ENCODE measurements at places on chromosomes 7 and 10.

DNA sequence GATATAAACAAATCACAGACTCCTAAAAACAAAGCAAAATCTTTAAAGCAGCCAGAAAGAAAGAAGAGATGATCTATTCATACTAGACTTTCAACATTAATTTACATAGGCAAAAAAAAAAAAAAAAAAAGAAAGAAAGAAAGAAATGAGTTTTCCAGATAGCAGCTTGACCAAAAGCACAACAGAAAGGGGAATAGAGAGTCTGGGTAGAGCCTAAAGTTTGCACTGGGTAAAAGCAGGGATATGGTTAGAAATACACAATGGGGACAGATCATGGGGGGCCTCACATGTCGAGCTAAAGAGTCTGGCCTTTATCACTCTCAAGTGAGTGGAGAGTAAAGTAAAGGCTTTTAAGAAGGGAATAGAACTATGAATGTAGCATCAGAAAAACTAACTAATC lies 169.8 kb downstream of the SGMS1 start:
- no peak for DNase-seq

GRCh38 chr10:96794836-96795733 lies 37.0 kb upstream of the LCOR start:
- peak; percentile 41 for DNase-seq

DNA sequence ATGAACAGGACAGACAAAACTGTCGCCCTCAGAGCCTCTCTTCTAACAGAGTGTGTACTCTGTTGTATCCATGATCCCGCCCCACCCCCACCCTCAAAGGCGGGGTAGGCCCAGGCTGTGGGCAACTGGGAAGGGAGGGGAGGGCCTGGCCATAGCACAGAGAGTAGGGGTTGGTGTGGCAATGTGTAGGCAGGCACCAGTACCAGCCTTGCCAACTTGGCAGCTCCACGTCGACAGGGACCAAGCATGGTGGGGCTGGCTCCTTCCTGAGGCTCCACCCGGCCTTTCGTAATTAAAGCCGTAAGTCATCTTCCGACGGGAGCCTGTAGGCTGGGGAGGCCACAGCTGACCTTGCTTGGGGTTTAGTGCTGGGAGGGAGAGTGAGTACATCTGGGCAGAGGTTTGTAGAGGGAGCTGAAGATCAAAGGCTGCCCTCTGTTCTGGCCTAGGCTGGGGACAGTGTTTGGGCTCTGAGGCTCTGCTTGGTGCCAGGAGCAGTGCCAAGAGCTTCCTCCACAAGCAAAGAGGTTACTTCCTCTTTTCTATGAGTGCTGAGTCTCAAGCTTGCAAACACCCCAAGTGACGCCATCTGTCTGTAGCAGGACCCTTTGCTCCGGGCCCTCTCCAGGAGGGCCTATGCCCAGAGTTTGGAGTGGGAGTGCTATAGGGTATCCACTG lies 121.6 kb downstream of the C10orf105 start:
- no peak for DNase-seq

DNA sequence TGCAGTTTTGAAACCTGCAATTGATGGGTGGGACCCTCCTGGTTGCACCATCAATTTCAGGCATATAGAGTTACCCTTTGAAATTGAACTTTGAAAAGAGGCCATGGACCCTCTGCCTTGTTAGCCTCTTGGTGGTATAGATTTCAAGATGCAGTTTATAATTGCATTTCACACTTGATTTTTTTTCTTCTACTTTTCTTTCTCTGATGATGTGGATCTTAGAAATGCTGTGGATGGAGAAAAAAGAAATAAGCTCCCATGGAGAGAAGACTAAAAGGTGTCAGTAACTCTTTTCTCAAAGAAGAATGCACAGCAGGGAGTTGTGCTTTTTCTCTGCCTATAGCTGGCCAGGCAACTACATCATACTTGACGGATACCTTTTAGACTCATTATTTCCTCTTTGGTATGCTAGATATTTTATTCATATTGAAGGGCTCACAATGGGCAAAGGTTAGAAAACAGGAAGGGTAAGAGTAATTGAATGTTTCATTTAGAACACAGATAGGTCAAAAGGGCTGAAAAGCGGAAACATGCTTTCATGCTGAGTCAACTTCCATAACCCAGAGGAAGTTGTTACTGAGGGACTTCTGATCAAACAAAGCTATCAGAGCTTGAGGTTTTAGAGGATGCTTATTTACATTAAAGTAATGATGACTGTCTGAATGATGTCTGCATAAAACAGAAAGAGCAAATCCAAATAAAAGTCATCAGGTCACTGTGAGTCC lies 773.2 kb upstream of the LRRN3 start:
- DNase-seq, result no peak

DNA sequence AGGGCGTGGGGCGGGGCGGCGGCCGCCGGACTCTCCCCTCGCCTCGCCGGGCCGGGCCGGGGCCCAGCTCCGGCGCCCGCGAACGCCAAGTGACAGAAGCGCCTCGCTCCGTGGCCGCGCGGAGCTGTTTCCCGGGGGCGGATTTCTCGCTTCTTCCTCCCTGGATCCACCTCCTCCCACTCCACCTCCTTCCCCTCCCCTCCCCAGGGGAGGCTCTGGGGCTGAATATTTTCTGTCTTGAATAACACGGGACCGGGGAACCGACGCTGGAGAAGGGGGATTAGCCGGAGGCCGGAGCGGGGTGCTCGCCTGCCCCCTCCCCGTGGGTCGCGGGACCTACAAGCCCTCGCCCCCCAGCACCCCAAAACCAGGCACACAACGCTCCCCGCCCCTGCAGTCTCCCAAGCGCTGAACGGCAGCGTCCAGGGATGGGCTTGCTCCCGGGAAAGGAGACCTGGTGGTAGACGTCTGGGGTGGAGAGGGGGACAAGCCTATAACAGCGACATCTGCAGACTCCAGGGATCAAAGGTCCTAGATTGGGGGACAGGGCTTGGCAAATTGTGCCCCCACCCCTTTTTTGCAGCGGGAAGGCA lies at the start of gene ARHGAP21:
ARHGAP21 (minus strand) TSS at position 100 of the 593 bp plus-strand sequence. CDS start 1,988 bp downstream, outside the sequence.
- DNase-seq, result peak; percentile 85

DNA sequence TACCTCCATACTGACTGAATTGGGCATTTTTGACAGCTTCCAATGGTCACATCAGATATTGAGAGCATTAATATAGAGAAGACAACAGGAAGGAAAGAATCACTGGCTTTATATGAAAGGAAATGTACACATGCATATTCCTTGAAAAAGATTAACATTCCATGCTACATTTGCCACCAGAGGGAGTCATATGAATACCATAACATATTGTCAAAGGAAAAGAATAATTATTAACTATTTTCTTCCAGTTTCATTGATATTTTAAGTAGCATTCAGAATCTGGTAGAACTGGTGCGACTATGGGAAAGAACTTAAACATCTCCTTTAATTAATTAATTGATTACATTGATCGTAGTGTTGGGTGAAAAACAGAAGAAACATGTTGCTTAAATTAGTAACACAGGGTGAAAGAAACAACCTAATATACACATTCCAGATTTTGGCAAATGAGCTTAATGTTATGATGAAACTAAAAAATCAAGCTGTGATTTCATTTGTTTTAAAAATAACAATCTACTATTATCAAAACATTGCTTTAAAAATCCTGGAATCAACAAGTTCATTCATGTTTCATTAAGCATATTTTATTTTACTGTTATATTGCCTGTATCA lies 71.5 kb downstream of the GPR85 start:
- DNase-seq, result peak; percentile 81

- DNase-seq, result no peak
Measured at GRCh38 chr10:132603851-132604533, 66.4 kb downstream of the INPP5A start.

GRCh38 chr7:47505312-47506007 lies 76.5 kb downstream of the TNS3 start:
- DNase-seq, result no peak

DNA sequence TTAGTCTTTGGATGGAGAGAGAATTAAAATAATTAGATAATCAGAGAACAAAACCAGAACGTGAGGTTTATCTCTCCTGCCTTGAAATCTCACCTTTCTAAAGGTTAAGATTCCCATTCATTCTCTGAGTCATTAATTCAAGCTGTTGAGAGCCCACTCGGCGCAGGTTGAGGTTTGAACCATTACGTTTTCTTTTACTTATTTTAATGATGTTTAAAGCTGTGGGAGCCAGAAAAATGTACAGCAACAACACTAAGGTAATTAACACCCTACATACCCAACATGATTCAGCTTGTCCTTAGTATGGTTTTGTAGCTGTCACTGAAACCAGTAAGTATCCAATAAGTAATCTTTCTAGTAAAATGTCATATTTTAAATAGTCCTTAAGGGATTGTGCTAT lies 153.0 kb upstream of the ANK3 start:
- no peak for DNase-seq

- DNase-seq, result no peak
Measured at GRCh38 chr10:133157662-133158436, 2.2 kb upstream of the KNDC1 start.

DNA sequence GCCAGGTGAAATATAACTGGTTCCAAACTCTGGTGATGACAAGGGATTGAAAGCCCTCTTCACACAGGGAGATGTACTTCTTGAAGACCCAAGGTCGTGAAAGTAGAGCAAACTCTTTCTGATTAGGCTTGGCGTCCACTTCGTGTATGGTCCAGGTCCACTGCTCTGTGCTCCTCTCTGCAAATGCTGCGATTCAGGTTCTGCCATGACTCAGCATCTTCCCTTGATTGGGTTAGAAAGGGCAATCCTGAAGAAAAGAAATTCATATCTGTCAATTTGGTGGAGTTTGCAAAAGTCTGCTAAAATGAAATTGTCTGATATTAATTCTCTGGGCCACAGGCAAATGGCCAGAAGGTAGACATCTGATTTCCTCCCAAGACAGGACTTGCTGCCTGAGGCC lies 431.4 kb downstream of the ACTR3B start:
- no peak for DNase-seq

- DNase-seq, result peak; percentile 82
Measured at GRCh38 chr10:27446091-27446918, 57.8 kb upstream of the RAB18 start.

GRCh38 chr7:2564970-2565540 lies 6.3 kb downstream of the IQCE start:
- no peak for DNase-seq

- DNase-seq, result no peak
Measured at GRCh38 chr7:92781117-92781720, 55.2 kb downstream of the CDK6 start.

- no peak for DNase-seq
Measured at GRCh38 chr7:37467002-37467401, 18.3 kb upstream of the ELMO1 start.

GRCh38 chr7:53466371-53466770 lies 430.9 kb downstream of the POM121L12 start:
- DNase-seq, result no peak

DNA sequence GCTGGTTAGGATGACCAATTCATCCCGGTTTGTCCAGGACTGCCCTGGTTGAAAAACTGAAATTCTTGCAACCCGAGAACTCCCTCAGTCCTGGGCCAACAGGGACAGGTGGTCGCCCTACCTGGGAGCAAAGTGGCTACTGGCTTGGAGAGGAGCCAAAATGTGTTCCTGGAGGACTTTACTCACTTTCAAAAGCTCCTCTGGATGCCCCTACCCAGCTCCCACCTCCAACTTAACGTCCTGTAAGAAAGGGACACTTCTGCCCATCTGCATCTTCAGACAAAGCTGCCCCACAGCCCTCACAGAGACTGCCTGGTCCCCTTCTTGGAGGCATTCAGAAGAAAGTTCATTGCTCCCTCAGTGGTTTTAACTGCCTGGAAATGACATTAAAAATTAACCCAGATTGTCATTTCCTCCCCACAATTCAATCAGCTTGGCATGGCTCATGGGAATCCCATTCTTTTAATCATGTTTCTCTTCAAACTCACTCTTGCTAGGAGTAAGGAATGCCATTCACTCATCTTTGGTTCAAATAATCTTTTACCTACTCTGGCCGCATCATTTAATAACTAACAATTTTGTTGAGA lies 24.0 kb upstream of the HSPA12A start:
- DNase-seq, result no peak
